ENCODE measurements at places on chromosomes 4 and X.
A peak's percentile ranks its signal among the peaks of the same experiment; 100 is the strongest.

DNA sequence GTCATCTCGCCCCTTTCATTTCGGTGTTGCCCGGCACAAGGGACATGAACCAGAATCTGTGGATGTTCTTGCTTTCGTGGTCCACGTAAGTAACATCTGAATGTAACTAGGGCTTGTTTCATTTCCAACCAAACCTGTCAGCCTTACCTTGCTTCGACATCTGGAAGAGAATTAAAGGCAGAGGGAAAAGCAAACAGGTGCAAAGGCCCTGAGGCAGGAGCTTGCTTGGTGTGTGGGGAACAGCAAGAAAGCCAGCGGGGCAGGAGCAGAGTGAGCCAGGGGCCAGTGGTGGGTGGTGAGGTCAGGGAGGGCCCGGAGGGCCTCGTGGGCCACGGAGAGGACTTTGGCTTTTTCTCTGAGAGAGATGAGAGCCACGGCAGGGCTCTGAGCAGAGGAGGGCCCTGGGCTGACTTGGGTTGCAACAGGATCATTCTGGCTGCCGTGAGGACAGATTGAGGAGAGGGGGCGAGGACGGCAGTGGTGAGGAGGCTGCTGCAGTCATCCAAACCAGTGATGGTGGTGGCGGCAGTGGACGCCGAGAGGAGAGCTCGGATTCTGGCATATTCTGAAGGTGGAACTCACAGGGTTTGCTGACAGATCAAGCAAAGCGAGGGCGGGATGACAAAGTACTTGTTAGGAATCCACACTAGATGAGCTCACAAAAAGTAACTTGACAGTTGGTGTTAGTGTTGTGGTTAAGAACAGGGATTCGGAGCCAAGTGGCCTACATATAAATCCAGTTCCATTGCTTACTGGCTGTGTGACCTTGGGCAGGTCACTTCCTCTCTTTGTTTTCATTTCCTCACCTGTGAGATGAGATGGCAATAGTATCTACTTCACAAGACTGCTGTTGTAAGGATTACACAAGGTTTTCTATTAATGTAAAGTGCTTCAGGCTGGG lies 6.8 kb upstream of the WDR13 start:
- no peak for DNase-seq

GRCh38 chr4:168868044-168868781 lies 141.8 kb downstream of the CBR4 start:
- DNase-seq: peak; percentile 44

DNA sequence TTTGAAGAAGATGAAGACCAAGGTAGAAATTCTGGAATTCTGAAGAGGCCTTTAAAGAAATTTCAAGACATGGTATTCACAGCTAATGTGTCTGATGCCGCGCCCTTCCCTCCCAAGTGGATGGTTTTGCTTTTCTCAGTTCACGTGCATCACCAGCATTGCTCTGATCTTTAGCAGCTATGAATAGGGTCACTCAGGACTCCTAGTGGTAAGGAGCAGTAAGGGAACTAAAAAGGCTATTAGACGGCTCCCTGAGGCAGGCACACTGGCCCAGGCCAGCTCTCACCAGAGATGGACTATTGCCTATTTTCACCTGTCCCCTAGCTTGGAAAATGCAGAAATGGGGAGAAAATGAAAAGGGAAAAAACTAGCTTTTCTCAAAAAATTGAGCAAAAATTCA lies 447.5 kb upstream of the RASGEF1B start:
- peak; percentile 11 for DNase-seq

DNA sequence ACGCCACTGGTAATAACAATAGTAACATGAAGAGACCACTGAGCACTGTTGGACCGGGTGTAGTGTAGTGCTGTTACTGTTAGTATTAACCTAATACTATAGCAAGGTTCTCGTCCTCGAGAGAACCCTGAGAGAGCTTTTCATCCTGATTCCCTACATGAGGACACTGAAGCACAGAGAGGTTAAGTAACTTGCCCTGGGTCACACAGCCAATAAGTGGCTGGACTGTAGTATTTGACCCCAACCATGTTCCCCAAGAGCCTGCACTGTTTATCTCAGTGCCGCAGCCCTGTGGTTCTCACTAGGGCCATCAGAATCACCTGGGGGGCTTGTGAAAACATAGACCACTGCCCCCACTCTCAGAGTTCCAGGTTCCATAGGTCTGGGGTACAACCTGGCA lies 10.4 kb downstream of the SCML1 start:
- no peak for DNase-seq

DNA sequence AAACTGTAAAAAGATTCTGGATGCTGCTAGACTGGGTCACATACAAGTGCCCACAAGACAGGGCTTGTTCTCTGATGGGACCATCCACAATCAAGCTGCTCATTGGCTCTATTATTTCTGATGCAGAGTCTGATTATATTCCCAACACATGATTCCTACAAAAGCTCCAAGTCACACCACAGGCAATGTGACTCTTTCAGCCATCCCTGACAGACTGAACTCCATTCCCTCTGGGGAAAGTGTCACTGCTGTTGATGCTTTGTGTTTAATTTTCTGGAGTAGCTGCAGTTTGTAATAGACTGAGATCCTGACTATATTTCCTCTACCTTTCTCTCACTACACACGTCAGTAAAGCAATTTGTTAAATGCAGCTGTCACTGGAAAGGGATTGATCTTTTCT lies 55.4 kb upstream of the BCLAF3 start:
- DNase-seq: no peak

GRCh38 chr4:70619778-70620177 lies 8.8 kb upstream of the ENAM start:
- DNase-seq: no peak
